Ovary (tissue), 10 donors: ENCODE measurements at places on chromosomes 4 and X. TPM values are rescaled to one million over a fixed set of nuclear protein-coding genes. Genes with fewer than 3 reads are reported as not detected.

Gene GLOD5
- not detected for total RNA-seq

Gene STBD1
- total RNA-seq, result 2.8 TPM

Gene FHIP1A
- 13.9 TPM for total RNA-seq

Gene GAB1
- total RNA-seq, result 40.1 TPM

Gene HAUS3
- 9.3 TPM for total RNA-seq

Gene PAGE2B
- total RNA-seq, result 0.75 TPM

GRCh38 chr4:189294574-189294973 lies 646.1 kb upstream of the FRG1 start:
- H3K36me3 ChIP-seq, result no peaks in the 10 kb centered on the region
- DNase-seq, result no peak
- H3K4me1 ChIP-seq, result no peaks in the 10 kb centered on the region
- no peaks in the 10 kb centered on the region for H3K27me3 ChIP-seq
- no peak overlapping the region for H3K4me3 ChIP-seq

- no peak for DNase-seq
- no peaks in the 10 kb centered on the region for H3K27me3 ChIP-seq
- H3K36me3 ChIP-seq, result no peaks in the 10 kb centered on the region
- H3K4me1 ChIP-seq, result no peaks in the 10 kb centered on the region
- no peak overlapping the region for H3K27ac ChIP-seq
Measured at GRCh38 chrX:124223524-124223923, 108.9 kb upstream of the TEX13D start.

DNA sequence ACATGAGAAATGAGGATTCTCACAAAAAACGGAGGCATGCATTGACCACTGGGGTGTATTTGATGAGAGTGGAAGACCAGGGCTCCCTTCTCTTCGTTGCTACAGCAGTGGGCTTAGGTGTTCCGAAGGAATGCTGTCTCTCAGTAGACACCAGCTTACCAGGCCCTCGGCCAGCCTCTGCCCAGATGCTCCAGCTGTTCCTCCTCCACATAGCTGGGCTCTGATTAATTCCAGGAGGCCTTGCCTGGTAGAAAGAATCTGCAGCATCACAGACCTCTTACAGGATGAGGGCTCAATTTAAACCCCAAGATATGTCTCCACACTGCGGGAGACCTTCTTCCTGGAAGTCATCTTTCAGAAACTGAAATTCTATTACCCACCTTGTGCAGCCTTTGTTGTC lies 346.6 kb upstream of the TENM3 start:
- no peak overlapping the region for H3K4me3 ChIP-seq
- DNase-seq, result no peak
- H3K4me1 ChIP-seq, result no peaks in the 10 kb centered on the region
- H3K27ac ChIP-seq, result no peak overlapping the region
- H3K36me3 ChIP-seq, result no peaks in the 10 kb centered on the region
- no peaks in the 10 kb centered on the region for H3K27me3 ChIP-seq

DNA sequence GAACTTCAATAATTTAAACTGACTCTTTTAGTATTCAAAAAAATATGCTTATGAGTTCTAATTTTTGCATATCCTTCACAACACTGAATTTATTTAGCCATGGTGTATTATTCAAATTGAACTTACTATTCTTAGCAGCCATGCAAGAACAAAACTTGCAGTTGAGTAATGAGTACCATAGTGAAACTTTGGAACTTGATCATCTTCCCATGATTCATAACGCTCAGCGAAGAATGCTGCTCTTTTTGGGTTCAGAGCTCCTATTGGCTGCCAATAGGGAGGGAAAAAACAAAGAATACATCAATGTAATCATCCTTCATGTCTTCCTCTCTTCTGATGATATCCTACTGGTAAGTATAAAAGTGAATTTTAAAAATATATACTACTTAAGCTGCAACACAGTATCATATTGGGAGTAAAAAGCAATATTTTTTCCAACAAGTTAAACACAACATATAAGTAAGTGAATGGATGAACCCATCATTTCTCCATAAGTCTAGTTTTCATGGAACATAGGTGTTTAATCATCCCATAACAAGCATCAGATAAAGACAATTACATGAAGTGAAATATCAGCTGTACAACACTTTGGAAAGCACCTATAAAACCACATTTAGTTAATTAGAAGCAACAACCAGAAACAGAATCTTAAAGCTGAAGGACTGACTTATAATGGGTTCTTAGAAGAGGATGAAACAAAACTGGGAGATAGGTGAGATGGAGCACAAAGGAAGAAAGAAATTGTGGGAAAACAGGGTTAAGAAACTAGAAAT lies 145.2 kb upstream of the MAB21L2 start:
- no peak overlapping the region for H3K27ac ChIP-seq
- H3K4me3 ChIP-seq, result no peak overlapping the region
- no peaks in the 10 kb centered on the region for H3K4me1 ChIP-seq
- H3K36me3 ChIP-seq, result no peaks in the 10 kb centered on the region
- no peaks in the 10 kb centered on the region for H3K27me3 ChIP-seq
- DNase-seq, result no peak

DNA sequence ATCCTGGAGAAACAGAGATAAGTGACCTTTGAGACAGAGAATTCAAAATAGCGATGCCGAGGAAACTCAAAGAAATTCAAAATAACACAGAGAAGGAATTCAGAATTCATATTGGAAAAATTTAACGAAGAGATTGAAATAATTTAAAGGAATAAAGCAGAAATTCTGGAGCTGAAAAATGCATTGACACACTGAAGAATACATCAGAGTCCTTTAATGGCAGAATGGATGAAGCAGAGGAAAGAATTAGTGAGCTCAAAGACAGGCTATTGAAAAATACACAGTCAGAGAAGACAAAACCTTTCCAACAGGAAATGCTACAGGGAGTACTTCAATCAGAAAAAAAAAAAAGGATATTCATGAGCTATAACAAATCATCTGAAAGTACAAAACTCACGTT lies 185.8 kb downstream of the PARM1 start:
- H3K4me3 ChIP-seq, result no peak overlapping the region
- H3K27ac ChIP-seq, result no peak overlapping the region
- DNase-seq, result no peak

DNA sequence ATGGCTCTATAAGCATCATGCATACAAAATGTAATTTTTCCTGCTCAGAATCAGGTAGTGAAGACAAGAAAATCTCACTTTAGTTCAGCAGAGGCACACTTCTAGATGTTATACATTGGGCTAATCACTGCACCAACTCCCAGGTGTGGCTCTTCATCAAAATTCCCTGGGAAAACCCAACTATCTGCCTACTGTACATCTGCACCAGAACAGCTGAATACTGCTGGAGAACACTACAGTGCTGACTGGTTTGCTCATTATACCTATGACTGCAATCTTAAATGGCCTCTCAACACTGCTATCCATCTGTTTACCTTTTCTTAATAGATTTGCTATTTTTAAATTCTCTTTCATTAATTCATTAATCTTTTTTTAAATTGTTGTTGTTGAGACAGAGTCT lies 92.0 kb downstream of the UGT8 start:
- H3K4me3 ChIP-seq, result no peak overlapping the region
- no peak for DNase-seq
- peaks cover 1% of the 10 kb centered on the region for H3K4me1 ChIP-seq
- no peaks in the 10 kb centered on the region for H3K27me3 ChIP-seq
- no peaks in the 10 kb centered on the region for H3K36me3 ChIP-seq

DNA sequence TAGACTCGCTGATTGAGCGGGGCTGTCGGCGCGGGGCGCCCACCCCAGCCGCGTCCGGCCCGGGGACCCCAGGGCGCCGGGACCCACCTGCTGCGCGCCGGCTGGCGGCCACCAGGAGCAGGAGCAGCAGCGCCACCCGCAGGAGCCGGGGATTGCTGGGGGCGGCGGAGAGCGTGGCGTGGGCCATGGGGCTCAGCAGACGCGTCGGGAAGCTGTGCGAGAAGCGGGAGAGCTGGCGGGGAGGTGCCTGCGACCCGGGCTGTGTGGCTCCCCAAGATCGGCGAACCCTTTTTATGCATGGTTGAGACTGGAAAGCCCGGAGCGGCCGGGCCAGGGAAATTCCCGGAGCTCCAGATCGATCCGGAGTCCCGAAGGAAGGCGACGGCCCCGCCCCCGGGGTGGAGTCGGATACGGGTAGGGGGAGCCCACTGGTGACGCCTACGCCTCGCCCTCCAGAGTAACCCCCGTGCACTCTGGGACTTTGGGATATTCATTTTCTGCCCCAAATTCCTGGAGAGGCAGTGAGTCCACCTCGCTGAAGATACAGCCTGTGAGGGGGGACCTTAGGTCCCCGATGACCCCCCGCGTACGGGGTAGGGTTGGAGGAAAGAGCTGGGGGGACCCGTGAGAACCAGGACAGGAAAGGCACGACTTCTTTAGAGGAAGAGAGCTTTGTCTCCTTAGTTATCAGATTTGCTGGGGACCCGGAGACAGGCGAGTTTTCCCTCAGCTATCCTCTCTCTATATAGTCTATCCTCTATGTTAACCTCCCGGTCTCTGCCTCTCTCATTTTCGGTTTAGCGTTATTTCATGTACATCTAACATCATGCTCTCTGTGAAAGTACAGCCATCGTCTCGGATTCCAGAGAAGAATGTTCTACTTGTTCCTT lies at the start of gene CXCL3:
Gene CXCL3, minus strand, starts transcription at position 265 of the 890 bp plus-strand sequence. Its CDS starts 78 bp downstream, at position 187.
- H3K36me3 ChIP-seq, result no peaks in the 10 kb centered on the region
- H3K27ac ChIP-seq, result no peak within 1 kb of the TSS
- H3K4me3 ChIP-seq, result peak within 1 kb of the TSS; percentile 43
- H3K4me1 ChIP-seq, result peaks cover 2% of the 10 kb centered on the region
- DNase-seq, result peak; percentile 52

- H3K27me3 ChIP-seq, result no peaks in the 10 kb centered on the region
- DNase-seq, result no peak
- H3K4me3 ChIP-seq, result no peak overlapping the region
- H3K4me1 ChIP-seq, result peaks cover 2% of the 10 kb centered on the region
Measured at GRCh38 chr4:98663226-98664006, 5.0 kb upstream of the TSPAN5 start.

DNA sequence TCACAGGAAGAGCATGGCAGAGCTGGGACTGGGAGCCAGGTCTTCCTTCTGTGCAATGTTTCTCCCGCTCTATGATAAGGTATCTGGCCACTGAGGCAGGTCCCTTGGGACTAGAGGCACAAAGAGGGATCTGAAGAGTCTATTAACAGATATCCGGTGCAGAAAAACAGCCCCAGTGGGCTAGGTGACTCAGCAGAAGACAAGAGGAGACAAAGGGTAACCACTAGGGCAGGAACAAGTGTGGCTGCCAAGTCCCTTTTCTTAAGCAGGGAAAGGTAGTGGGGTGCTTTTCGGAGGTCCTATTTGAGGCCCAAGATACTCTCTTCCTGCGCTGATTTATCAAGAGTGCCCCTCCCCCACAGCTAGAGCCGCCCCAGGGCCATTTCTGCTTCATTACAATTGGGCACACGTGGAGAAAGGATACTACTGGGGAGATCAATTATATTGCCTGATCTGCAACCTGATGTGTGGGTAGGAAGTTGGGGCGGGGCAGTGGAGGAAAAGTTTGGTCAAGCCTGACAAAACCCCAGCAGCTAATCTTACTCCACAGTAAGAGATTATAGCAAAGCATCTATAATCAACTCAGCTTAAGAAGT lies at the start of gene DGAT2L6:
Gene DGAT2L6, plus strand, starts transcription at position 546 of the 596 bp plus-strand sequence. CDS start 100 bp downstream, outside the sequence.
- DNase-seq, result no peak
- H3K36me3 ChIP-seq, result no peaks in the 10 kb centered on the region
- H3K4me1 ChIP-seq, result no peaks in the 10 kb centered on the region
- H3K27ac ChIP-seq, result no peak within 1 kb of the TSS
- no peaks in the 10 kb centered on the region for H3K27me3 ChIP-seq

- no peaks in the 10 kb centered on the region for H3K27me3 ChIP-seq
- DNase-seq, result no peak
- no peak overlapping the region for H3K27ac ChIP-seq
- no peaks in the 10 kb centered on the region for H3K36me3 ChIP-seq
Measured at GRCh38 chr4:154124539-154125255, 335.8 kb upstream of the SFRP2 start.

GRCh38 chrX:121161501-121161933 lies 114.1 kb downstream of the GLUD2 start:
- H3K4me1 ChIP-seq, result no peaks in the 10 kb centered on the region
- no peak overlapping the region for H3K27ac ChIP-seq
- no peak overlapping the region for H3K4me3 ChIP-seq
- no peaks in the 10 kb centered on the region for H3K36me3 ChIP-seq

- peak; percentile 20 for DNase-seq
- H3K4me3 ChIP-seq, result peak within 1 kb of the TSS; percentile 4
- H3K27me3 ChIP-seq, result no peaks in the 10 kb centered on the region
- H3K4me1 ChIP-seq, result peaks cover 5% of the 10 kb centered on the region
- H3K36me3 ChIP-seq, result no peaks in the 10 kb centered on the region
Measured at GRCh38 chr4:93828332-93828994, at the start of gene ATOH1. TSS of gene ATOH1 (plus strand) at chr4:93828753. CDS start at chr4:93828927, 174 bp downstream.

- no peak for DNase-seq
- no peaks in the 10 kb centered on the region for H3K27me3 ChIP-seq
- no peak overlapping the region for H3K4me3 ChIP-seq
- no peaks in the 10 kb centered on the region for H3K4me1 ChIP-seq
Measured at GRCh38 chr4:175470131-175470530, 341.9 kb downstream of the GPM6A start.

DNA sequence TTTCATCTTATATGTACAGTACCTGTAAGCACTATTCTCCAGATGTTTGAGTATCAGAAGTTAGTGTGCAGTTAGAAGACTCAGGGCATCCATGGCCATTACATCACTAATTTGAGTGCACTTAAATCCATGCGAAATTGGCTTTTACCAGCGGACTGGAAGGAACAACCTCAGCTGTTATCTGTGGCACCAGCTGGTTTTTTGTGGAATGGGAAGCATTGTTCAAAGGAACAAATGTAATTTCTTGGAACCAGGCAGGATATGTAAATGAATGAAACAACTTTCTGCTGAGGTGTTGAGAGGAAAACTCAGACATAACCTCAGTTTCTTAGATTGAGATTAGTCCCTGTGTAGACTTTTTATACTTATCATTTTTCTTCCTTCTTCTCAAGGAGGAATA lies 60.2 kb downstream of the PDGFRA start:
- H3K27me3 ChIP-seq, result no peaks in the 10 kb centered on the region
- DNase-seq, result no peak
- no peaks in the 10 kb centered on the region for H3K4me1 ChIP-seq
- no peak overlapping the region for H3K4me3 ChIP-seq
- peaks cover 4% of the 10 kb centered on the region for H3K36me3 ChIP-seq

DNA sequence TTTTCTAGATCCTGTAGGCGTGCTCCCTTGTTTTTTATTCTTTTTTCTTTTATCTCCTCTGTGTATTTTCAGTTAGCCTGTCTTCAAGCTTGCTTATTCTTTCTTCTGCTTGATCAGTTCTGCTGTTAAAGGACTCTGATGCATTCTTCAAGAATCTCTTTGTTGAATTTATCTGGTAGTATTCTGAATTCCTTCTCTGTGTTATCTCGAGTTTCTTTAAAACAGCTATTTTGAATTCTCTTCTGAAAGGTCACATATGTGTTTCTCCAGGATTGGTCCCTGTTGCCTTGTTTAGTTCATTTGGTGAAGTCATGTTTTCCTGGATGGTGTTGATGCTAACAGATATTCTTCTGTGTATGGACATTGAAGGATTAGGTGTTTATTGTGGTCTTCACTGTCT lies 15.3 kb downstream of the RAB33B start:
- H3K27ac ChIP-seq, result no peak overlapping the region
- H3K4me1 ChIP-seq, result peaks cover 2% of the 10 kb centered on the region
- no peaks in the 10 kb centered on the region for H3K27me3 ChIP-seq

GRCh38 chr4:119211867-119212233 lies 663 bp upstream of the USP53 start:
- no peaks in the 10 kb centered on the region for H3K36me3 ChIP-seq
- DNase-seq, result no peak
- peak overlapping the region; percentile 92 for H3K27ac ChIP-seq
